Stimulated activated CD8-positive, alpha-beta memory T cell treated with anti-CD3 and anti-CD28 coated beads, Interleukin-7, amount 100 ng/mL, for 4 hours (primary cell): ENCODE measurements at places on chromosomes 1 and 21.

- DNase-seq, result no peak
Measured at GRCh38 chr1:179589509-179589908, 2.1 kb upstream of the TDRD5 start.

GRCh38 chr1:44262414-44262813, 49.1 kb downstream of the DMAP1 start:
- no peak for DNase-seq

DNA sequence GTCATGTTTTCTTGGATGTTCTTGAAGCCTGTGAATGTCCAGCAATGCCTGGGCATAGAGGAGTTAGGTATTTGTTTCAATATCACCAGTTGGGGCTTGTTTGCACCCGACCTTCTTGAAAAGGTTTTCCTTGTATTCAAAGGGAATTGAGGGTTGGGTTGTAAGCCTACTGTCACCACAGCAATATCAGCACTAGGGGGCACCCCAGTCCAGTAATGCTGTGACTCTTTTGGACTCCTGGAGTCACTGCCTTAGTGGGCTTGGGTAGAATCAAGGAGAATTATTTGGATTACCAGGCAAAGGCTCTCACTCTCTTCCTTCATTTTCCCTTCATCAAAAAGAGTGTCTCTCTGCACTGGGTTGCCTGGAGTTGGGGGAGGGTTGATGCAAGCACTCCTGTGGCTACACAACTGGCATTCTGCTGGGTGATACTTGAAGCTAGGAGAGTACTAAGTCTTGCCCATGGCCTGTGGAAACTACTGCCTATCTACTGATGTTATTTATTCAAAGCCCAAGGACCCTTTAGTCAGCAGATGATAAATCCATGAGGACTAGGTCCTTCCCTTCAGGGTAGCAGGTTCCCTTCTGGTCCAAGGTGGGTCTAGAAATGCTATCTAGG, 34.5 kb downstream of the OR10R2 start:
- DNase-seq, result no peak

- no peak for DNase-seq
Measured at GRCh38 chr1:112496290-112496689, 12.5 kb upstream of the WNT2B start.

- no peak for DNase-seq
Measured at GRCh38 chr1:179786815-179787685, 44.0 kb downstream of the FAM163A start.

- no peak for DNase-seq
Measured at GRCh38 chr21:32203877-32204480, 74.9 kb downstream of the MIS18A start.

DNA sequence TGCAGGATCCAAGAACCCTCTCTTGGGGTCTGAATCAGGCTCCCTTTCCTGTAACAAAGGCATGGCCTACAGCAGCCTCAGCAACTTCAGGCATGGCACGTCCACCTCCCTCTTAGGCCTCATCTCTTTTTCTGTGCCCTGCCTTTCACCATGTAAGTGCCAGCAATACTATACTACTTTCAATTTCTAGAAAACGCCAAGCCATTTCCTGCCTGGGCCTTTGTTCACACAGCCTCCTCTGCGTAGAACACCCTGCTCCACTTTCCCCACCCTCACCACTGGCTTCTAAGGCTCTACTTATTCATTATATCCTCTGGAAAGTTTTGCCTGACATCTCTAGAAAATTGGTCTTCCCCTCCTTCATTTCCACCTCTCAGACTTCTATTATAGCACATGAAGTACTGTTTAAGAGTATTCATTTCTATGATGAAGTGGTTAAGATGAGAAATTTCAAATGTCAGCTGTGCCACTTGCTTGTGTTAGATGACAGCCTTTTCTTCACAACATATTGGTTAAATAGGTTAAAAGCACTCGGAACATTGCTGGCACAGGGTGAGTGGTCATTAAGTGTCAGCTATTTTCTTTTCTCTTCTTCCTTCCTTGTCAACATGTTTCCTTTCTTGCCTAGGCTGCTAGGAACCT, 41.6 kb upstream of the VWA5B1 start:
- DNase-seq, result no peak

DNA sequence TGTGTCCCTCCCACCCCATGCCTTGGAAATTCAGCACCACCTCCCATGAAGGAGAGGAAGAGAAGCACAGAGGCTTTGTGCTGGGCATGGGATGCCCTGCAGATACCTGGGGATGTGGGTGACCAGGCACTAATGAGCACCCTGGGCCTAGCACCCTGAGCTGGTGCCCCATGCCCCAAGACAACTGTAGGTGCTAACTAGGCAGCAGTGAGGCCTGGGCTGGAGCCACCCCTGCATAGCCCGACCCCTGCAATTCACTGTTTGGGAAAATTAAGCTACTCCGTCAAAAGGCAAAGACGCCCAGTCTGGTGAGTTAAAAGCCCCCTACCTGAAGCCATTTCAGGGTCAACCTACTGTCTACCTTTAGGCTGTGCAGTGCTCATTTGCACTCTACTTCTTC, 5.4 kb downstream of the KCNA2 start:
- DNase-seq, result no peak

- DNase-seq, result no peak
Measured at GRCh38 chr1:243390162-243390791, 134.4 kb downstream of the SDCCAG8 start.

DNA sequence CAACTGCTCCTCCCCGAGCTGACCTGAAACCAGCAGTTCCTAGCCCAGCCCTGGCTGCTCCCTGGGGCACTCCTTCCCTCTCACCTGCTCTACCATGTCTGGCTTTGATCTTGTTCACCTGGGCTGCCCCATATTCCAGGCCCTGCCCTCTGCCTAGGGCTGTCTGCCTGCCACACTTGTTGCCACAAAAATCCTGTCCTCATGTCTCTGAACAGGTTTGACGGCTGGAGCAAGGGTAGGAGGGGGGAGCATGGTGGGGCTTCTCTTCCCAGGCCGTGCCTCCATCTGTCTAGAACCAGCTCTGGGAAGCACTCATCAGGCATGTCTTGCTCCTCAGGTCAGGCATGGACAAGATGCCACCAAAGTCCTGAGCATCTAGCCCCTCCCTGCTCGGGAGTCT, 44.3 kb upstream of the WNT2B start:
- DNase-seq, result no peak

DNA sequence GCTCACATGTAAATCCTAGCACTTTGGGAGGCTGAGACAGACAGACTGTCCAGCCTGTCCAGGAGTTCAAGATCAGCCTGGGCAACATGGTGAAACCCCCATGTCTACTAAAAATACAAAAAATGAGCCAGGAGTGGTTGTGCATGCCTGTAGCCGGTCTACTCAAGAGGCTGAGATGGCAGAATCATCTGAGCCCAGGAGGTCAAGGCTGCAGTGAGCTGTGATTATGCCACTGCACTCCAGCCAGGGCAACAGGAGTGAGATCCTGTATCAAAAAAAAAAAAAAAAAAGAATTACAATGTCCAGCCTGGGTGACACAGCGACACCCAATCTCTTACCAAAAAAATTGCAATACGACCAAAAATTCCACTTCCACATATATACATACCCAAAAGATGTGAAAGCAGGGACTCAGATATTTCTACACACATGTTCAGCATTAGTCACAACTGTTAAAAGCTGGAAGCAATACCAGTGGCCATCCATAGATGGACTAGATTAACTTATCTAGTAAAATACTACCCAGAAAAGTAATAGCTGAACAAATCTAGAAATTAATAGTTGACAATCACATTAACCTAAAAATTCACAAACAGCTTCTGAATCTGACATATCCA, 49.2 kb downstream of the ASH1L start:
- no peak for DNase-seq

DNA sequence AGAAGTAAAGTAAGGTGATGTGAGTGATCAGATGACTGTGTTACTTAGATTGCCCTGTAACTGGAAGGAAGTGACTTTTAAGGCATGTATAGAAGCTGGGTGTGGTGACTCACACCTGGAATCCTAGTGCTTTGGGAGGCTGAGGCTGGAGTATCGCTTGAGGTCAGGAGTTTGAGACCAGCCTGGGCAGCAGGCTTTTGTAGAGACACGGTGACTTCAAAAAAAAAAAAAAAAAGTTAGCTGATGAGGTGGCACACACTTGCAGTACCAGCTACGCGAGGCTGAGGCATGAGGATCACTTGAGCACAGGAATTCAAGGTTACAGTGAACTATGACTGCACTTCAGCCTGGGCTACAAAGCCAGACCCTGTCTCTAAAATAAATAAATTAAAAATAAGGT, 2.3 kb upstream of the USP16 start:
- DNase-seq, result no peak

DNA sequence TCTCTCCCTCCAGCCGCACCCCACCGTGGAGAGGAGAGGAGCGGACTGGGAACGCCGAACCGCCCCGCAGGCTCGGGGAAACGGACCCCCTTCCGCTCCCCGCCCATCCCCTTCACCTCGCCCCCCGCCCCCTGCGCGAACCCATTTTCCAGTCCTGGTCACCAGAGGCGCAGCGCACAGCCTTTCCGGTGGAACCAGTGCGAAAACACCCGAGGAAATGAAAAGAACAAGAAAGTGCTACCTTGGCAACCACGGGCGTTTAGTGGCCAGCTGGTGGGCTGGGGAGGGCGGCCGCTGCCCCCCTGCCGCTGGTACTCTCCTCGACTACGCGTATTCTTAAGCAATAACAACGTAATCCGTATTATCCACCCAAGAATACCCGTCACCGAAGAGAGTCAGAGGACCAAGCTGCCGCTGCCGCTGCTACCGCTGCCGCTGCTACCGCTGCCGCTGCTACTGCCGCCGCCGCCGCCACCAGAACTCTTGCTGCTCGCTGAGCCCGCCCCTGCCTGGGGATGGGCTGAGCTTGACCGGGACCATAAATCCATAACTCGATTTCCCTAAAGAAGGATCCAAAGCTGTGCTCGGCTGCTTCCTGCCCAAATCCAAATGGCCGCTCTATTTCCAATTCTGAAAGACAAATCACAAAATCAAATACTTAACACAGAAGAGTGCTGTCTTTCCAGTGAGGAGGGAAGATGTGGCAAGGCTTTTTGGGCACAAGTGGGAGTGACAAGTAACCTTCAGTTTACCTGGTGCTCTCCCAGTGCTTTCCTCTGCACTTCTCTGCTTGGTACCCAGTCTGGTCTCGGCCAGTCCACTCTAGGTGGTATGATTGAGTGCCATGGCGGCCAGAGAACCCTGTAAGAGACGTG, 125.2 kb upstream of the DPYD start:
- no peak for DNase-seq

DNA sequence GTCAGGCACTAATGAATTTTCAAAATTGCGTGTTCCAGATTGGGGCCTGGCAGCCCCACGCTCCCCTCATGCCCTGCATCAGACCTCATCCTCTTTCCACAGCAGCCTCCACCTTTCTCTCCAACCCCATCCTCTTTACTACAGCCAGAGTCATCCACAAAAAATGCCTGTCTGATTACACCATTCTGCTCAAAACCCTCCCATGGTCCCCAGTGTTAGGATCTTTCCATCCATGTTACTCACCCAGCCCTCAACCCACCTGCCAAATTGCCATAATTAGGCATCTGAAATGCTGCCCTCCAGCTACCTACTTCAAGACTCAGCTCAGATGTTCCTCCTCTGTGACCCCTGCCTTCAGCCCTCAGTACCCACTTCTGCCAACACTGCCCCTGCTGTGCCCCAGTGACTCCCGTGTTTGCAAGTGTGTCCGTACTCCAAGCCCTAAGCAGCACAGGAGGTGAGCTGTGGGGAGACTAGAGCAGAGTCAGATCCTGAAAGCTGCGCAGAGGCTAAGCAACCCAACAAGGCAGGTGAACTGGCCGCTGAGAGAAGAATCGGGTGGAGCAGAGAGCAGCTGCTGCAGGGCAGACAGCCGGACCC, 715 bp upstream of the ARTN start:
- DNase-seq, result no peak

DNA sequence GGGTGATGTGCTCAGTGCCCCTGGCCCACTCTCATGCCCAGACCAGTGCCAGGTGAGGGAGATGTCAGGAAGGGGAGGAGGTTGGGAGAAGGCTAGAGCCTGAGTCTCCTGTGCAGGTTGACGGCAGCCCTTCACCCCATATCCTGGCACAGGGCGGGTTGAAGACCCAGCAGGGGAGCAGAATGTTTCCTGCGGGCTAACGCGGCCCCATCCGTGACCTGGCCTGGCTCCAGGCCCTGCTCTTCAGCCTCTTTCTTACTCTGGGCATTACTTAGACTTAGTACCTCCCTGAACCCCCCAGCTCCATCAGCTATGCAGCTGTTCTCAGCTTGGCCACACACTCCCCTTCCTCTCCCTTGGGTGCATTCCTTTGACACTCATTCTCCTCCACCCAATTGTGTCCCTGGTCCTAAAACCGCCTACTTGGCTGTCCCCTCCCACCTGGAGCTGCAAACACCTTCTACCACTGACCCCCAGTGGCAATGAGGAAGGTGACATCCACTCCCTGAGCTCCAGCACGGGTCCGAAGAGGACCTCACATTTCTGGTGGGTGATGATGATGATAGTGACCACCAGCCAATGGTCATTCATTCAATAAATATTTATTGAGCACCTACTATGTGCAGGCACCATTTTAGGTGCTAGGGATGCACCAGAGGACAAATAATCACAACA, 179.0 kb downstream of the PTPRU start:
- no peak for DNase-seq

DNA sequence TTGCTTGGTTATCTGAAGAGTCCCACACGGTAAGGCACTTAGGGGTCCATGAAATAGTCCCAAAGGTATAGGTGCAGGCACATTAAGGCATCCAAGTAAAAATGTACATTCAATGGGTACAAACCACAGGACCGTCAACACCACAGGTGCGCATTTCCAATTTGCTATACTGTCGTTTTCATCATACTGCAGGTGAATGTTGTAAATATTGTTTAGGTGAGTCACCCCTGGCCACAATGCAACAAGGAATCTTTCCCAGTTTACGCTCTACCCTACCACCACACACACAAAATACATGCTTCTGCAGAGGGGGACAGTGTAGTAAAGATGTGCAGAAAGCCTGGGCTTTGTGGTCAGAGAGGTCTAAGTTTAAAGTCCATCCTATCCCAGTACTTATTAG, 13.7 kb downstream of the CADM3 start:
- no peak for DNase-seq

GRCh38 chr1:17045634-17046333, 8.0 kb downstream of the SDHB start:
- no peak for DNase-seq

- peak; percentile 93 for DNase-seq
Measured at GRCh38 chr21:46458315-46459023, at the start of gene DIP2A. TSS of gene DIP2A (plus strand) at chr21:46458891. CDS start at chr21:46459132, 241 bp downstream.

DNA sequence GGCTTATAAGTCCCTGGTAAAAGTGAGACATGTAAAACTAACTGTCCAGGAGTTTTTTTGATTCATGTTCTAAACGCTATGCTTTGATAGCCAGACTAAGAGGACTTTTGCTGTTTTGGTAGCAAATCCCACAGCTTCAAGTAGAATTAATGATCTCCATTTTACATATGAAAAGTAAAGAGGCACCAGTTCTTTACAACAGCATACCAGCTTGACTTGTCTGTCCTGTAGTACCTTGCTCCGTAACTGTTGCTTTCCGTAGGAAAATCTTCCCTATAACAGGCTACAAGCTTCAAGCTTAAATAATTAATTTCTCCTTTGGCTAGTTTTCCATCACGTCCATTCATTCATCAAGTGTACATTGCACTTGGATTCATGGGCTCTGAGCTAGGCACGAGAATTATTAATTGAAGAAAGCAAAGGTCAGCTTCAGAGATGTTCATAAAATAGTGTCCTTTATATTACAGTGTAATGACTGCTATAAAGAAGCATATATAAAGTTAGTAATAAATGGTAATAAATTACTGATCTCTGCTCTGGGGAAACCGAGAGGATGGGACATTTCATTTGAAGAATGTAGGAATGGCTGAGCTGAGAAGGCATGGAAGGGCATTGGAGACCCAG, 29.2 kb downstream of the B3GALT5 start:
- DNase-seq, result no peak
